ENCODE measurements at places on chromosomes 3 and 15. TPM values are rescaled to one million over a fixed set of nuclear protein-coding genes. Genes with fewer than 3 reads are reported as not detected.

MBNL1 gene
- 437 TPM for total RNA-seq

GRCh38 chr3:113535898-113536297, 3.5 kb downstream of the SIDT1 start:
- H3K4me1 ChIP-seq = peaks cover 51% of the 10 kb centered on the region
- DNase-seq = no peak
- peaks cover 52% of the 10 kb centered on the region for H3K36me3 ChIP-seq
- H3K4me3 ChIP-seq = no peak overlapping the region
- no peaks in the 10 kb centered on the region for H3K27me3 ChIP-seq

GRCh38 chr15:38961456-38961855, 396.8 kb upstream of the RASGRP1 start:
- H3K36me3 ChIP-seq = no peaks in the 10 kb centered on the region
- H3K27me3 ChIP-seq = peaks cover 18% of the 10 kb centered on the region
- no peak overlapping the region for H3K27ac ChIP-seq
- no peaks in the 10 kb centered on the region for H3K4me1 ChIP-seq

GREM1 gene
- total RNA-seq = not detected

GRCh38 chr3:161250116-161250515, 29.0 kb downstream of the NMD3 start:
- H3K4me1 ChIP-seq = no peaks in the 10 kb centered on the region
- no peak for DNase-seq
- H3K27ac ChIP-seq = no peak overlapping the region
- H3K4me3 ChIP-seq = no peak overlapping the region
- no peaks in the 10 kb centered on the region for H3K27me3 ChIP-seq

GRCh38 chr3:12986986-12987385, 86.2 kb downstream of the IQSEC1 start:
- H3K4me1 ChIP-seq = peaks cover 29% of the 10 kb centered on the region
- H3K27me3 ChIP-seq = no peaks in the 10 kb centered on the region
- DNase-seq = no peak
- peaks cover 4% of the 10 kb centered on the region for H3K36me3 ChIP-seq
- H3K27ac ChIP-seq = no peak overlapping the region

- H3K4me1 ChIP-seq = peaks cover 71% of the 10 kb centered on the region
- no peak overlapping the region for H3K4me3 ChIP-seq
- H3K27me3 ChIP-seq = peaks cover 12% of the 10 kb centered on the region
- H3K36me3 ChIP-seq = peaks cover 27% of the 10 kb centered on the region
These were observed 309.9 kb downstream of the RPLP1 start for GRCh38 chr15:69762373-69763148.

CNTN6 gene
- not detected for total RNA-seq

DNA sequence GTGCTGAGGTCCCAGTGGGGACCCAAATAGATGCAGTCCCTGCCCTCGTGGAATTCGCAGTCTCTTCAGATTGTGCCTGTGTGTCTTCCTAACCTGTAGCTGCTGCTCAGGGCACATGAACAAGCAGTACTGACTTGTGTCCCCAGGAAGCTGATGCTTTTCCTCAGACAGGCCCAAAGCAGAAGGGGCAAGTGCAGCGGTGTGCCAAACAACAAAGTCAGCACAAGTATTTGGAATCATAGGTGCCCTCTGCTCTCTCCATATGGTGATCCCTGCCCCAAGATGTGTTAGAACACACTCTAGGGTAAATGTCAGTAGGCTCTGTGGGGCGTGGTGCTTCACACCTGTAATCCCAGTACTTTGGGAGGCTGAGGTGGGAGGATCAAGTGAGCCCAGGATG, 21.9 kb downstream of the BHLHE40 start:
- no peaks in the 10 kb centered on the region for H3K27me3 ChIP-seq
- no peak for DNase-seq
- peaks cover 35% of the 10 kb centered on the region for H3K4me1 ChIP-seq
- H3K4me3 ChIP-seq = no peak overlapping the region
- H3K36me3 ChIP-seq = no peaks in the 10 kb centered on the region

DNA sequence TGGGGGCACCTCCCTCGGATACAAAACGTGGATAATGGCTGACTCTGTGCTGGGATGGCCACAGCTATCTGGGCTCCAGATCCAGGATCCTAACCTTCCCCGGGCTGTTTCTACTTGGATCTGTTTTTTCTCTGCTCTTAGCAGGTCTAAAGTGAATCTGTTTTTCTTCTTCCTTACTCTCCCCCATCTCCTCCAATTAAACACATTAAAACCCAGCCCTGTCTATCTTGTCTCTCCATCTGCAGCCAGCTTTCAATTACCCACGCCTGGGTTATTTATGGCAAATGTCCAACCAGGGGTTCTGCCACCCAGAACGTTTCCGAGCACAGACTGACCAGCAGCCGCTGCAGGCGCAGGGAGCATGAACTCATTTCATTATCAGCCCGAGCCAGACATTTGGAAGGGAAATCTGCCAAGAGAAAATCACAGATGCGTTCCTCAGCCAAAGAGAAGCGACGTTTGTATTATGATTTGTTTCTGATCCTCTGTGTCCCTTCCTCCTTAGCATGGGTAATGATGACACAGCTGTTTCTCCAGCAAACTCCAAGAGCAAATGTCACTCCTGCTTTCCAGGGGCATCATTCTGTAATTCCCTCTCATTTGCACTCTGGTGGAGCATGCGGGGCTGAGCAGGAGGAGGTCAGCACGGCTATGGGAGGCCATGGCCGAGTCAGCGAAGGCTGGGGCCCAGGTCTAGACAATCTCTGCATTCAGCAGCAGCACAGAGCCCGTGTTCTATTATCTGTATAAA, 42.0 kb downstream of the UMPS start:
- no peak overlapping the region for H3K27ac ChIP-seq
- H3K4me1 ChIP-seq = no peaks in the 10 kb centered on the region
- H3K27me3 ChIP-seq = peaks cover 20% of the 10 kb centered on the region
- DNase-seq = no peak

GRCh38 chr3:169498336-169498735, 165.2 kb downstream of the MECOM start:
- H3K4me1 ChIP-seq = no peaks in the 10 kb centered on the region
- no peak for DNase-seq
- no peak overlapping the region for H3K4me3 ChIP-seq
- no peaks in the 10 kb centered on the region for H3K36me3 ChIP-seq

- no peaks in the 10 kb centered on the region for H3K36me3 ChIP-seq
- no peak overlapping the region for H3K4me3 ChIP-seq
- peaks cover 7% of the 10 kb centered on the region for H3K4me1 ChIP-seq
- no peaks in the 10 kb centered on the region for H3K27me3 ChIP-seq
- no peak overlapping the region for H3K27ac ChIP-seq
These were observed 22.8 kb downstream of the BCL2A1 start for GRCh38 chr15:79948095-79948695.

GRCh38 chr3:23162934-23163333, 40.2 kb upstream of the UBE2E2 start:
- DNase-seq = no peak
- H3K4me1 ChIP-seq = no peaks in the 10 kb centered on the region
- no peak overlapping the region for H3K27ac ChIP-seq

DNA sequence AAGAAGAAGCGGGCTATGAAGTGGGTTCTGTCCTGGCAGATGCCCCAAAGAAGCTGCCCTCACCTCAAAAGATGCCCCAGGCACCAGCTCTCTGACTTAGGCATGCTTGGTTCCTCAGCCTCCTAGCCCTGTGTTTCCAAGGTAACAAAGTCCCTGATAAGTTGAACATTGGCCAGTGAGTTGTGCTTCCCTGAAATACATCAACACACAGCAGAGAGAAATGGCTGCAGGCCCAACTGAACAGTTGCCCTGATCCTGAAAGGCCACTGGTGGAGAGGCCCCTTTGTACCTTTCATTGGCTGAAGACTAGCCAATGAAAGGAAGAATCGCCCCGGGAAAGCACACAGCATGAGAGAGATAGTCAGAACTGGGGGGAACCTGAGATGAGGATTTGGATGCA, 169.9 kb upstream of the CTNNB1 start:
- H3K36me3 ChIP-seq = no peaks in the 10 kb centered on the region
- no peak overlapping the region for H3K4me3 ChIP-seq
- H3K4me1 ChIP-seq = no peaks in the 10 kb centered on the region

- DNase-seq = no peak
- no peaks in the 10 kb centered on the region for H3K27me3 ChIP-seq
- no peaks in the 10 kb centered on the region for H3K4me1 ChIP-seq
- H3K4me3 ChIP-seq = no peak overlapping the region
- H3K36me3 ChIP-seq = no peaks in the 10 kb centered on the region
These were observed 514.3 kb downstream of the PDCD6IP start for GRCh38 chr3:34312684-34313083.

GRCh38 chr3:174060431-174060830, 662.9 kb downstream of the NLGN1 start:
- no peaks in the 10 kb centered on the region for H3K36me3 ChIP-seq
- H3K4me1 ChIP-seq = no peaks in the 10 kb centered on the region
- no peak overlapping the region for H3K27ac ChIP-seq
- H3K4me3 ChIP-seq = no peak overlapping the region

MED12L gene
- 0.92 TPM for total RNA-seq

STARD9 gene
- total RNA-seq = 11.6 TPM

GRCh38 chr15:26772154-26773066, at the start of gene GABRB3:
GABRB3 (minus strand) TSS chr15:26773066.
- no peak within 1 kb of the TSS for H3K4me3 ChIP-seq
- H3K4me1 ChIP-seq = peaks cover 2% of the 10 kb centered on the region
- peaks cover 27% of the 10 kb centered on the region for H3K27me3 ChIP-seq
- DNase-seq = no peak
- H3K27ac ChIP-seq = peak within 1 kb of the TSS; percentile 54

DNA sequence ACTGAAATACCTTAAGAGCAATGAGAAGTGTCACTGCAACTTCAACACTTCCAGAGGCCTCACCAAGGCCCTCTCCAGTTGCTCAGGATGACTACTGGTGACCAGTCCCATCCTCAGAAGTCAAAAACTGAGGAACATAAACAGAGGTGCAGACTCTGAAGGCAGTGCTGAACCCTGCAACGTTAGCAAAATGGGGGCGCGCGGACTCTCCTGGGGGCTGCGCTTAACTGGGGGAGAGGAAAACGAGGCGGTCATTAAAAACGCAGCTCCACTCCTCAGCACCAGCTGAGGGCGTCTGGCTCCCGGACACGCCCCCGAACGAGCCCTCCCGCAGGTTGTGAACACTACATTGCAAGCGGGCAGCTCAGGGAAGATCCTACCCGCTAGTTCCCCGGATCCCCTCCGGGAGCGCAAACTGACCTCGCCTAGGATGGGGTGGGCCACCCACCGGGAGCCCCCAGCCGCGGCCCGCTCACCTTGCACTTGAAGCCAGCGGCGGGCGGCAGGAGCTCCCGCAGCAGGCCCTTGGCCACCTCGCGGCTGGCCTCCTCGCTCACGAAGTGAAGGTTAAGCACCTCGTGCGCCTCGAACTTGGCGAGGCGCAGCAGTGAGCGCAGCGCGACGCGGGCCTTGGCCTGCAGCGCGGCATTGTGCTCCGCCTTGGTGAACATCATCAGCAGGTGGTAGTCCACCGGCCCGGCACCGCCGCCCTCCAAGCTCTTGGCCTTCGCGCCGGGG, 711 bp downstream of the XXYLT1 start:
- H3K27ac ChIP-seq = peak overlapping the region; percentile 73
- peaks cover 22% of the 10 kb centered on the region for H3K4me1 ChIP-seq
- H3K36me3 ChIP-seq = peaks cover 1% of the 10 kb centered on the region
- no peaks in the 10 kb centered on the region for H3K27me3 ChIP-seq
- peak overlapping the region; percentile 79 for H3K4me3 ChIP-seq

- peaks cover 8% of the 10 kb centered on the region for H3K4me1 ChIP-seq
- H3K27ac ChIP-seq = no peak overlapping the region
- H3K36me3 ChIP-seq = no peaks in the 10 kb centered on the region
- H3K27me3 ChIP-seq = peaks cover 16% of the 10 kb centered on the region
- H3K4me3 ChIP-seq = no peak overlapping the region
These were observed 17.4 kb upstream of the SHF start for GRCh38 chr15:45205192-45205591.

SLC12A8 gene
- 0.10 TPM for total RNA-seq

MDFIC2 gene
- not detected for total RNA-seq

- H3K4me1 ChIP-seq = no peaks in the 10 kb centered on the region
- H3K27ac ChIP-seq = no peak overlapping the region
These were observed 28.5 kb upstream of the SLC7A14 start for GRCh38 chr3:170614214-170614966.

LRRIQ4 gene
- total RNA-seq = not detected

- DNase-seq = no peak
- no peaks in the 10 kb centered on the region for H3K4me1 ChIP-seq
- no peak overlapping the region for H3K27ac ChIP-seq
- H3K4me3 ChIP-seq = no peak overlapping the region
- H3K36me3 ChIP-seq = peaks cover 52% of the 10 kb centered on the region
- H3K27me3 ChIP-seq = no peaks in the 10 kb centered on the region
These were observed 18.1 kb downstream of the MAP6D1 start for GRCh38 chr3:183807209-183807728.

DNA sequence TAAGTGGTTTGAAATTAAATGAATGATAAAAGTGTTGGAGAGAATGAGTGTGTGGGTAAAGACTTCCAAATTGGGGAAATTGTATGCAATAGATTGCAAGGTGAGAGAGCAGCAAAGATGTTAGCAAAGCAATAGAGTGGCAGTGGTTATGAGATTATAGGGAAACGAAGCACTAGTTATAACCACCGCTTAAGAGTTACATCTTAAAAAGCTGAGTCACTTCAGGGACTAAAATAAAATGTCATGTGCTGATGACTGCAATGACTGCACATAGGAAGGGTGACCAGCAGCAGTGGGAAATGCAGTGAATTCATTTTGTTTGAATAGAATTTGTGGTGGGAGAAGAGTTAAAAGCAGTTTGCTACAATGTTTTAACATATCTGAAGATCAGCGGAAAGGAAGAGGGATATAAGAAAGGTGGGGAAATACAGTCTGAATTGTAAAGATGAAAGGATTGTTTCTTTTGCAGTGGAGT, 127.3 kb downstream of the RAP2B start:
- H3K4me3 ChIP-seq = no peak overlapping the region
- no peak overlapping the region for H3K27ac ChIP-seq
- DNase-seq = no peak
- peaks cover 1% of the 10 kb centered on the region for H3K36me3 ChIP-seq
- no peaks in the 10 kb centered on the region for H3K27me3 ChIP-seq
- peaks cover 46% of the 10 kb centered on the region for H3K4me1 ChIP-seq

TRH gene
- total RNA-seq = not detected

DNA sequence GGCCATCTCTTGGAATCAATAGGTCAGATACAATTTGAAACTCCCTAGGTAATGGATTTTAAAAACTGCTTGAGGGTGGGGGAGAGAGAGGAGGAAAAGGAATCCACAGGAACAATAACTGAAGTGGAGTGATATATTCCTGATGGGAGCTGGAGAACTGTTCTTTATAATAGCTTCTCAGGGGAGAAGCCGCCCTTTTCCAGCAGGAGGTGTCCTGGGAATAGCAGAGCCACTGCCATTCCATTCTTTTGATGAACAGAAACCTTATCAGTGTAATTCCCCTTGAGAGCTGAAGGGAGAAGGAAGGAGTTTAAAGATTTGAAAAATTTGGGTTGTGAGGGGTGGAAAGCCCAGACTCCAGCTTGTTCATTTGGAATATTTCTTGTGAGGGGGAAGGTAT, 504.9 kb upstream of the DPH6 start:
- H3K27me3 ChIP-seq = no peaks in the 10 kb centered on the region
- H3K27ac ChIP-seq = no peak overlapping the region
- no peaks in the 10 kb centered on the region for H3K36me3 ChIP-seq
- H3K4me3 ChIP-seq = no peak overlapping the region
